ENCODE measurements at places on chromosomes 7 and 10.

DNA sequence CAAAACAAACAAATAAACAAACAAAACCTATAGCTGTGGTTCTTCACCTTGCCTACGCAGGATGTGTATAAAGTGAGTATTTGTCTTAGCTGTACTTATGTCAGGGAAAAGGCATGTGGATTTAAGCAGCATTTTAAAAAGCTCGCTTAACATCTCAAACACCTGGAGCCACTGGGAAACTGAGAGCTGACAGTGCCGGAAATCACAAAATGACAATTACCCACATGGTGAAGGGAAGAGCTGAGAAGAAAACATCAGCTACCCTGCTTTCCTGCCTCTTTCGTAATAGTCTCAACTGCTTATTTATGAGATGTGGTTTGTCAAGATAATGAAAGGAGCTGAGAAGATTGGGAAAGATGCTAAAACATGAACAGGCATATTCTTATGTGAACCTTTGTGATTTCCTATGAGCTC is 31.1 kb upstream of the MSMB start:
- DNase-seq: no peak

DNA sequence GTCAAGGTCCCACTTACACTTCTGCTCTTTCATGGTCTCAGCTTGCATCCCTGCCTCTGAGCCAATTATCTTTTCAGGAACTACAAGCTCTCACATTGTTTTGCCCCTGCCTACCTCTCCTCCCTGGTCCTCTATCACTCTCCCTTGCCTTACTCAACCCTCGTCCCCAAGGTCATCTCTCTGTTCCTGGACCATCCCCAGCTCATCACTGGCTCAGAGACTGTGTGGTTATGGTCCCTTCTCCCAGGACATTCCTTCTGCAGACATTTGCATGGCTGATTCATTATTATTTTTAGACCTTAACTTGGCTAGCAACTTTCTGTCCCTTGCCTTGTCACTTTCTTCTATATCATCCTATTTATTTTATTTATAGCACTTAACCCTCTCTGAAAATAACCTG is 17.8 kb upstream of the GPAM start:
- no peak for DNase-seq

DNA sequence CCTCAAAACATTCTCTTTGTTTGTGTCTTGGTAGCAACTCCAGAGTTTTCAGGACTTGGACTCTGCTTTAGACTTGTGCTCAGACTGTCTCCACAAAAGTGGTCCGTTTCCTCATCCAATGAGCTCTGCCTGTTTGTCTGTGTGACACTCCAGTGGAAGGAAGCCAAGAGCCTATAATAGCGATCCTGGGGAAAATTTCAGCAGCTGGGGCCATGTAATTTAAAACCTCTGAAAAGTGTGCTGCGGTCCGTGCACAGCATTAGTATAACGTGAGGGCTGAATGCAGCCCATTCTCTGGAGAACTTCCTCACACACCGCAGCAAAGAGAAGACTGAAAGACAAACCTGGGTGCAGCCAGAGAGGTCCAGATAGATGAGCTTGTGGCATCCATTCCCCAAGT is at the start of gene LRRC17:
Gene LRRC17 (plus strand): TSS at position 259 of the 400 bp plus-strand sequence. CDS start 20,914 bp downstream, outside the sequence.
- no peak for DNase-seq

GRCh38 chr10:78663721-78664120 is 405.0 kb upstream of the ZMIZ1 start:
- no peak for DNase-seq

DNA sequence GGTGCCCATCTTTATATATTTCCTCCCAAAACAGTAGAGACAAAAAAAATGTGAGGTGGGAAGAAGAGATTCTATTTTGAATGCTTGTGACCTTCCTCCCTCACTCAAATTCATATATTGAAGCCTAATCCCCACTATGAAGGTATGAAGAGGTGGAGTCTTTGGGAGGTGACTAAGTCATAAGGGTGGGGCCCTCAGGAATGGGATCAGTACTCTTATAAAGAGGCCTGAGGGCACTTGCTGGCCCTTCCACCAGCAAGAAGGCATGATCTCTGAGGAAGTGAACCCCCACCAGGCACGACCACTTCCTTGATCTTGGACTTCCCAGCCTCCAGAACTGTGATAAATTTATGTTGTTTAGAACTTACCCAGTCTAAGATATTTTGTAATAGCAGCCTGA is 517.2 kb upstream of the CNTNAP2 start:
- no peak for DNase-seq

DNA sequence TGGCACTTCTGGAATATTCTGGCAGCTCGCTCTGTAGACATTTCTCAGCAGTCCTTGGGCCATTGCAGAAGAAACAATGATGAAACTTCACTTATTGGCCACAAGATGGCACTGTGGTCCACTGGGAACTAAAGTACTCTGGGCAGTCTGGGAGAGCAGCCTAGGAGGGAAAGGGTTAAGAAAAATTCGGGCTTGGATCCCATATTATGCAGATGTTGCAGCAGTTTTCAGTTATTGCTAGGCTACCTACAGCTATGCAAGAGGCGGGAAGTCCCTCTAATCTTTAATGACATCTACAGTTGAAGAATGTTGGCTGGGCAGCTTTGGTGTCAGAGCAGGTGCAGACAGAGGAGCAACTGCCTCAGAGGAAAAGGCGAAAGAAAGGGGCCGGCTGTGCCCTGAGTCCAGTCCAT is 201.7 kb upstream of the PRSS58 start:
- peak; percentile 27 for DNase-seq

- no peak for DNase-seq
Measured at GRCh38 chr10:90916392-90917237, 4.3 kb downstream of the ANKRD1 start.

GRCh38 chr7:138625849-138626230 is 75.3 kb downstream of the SVOPL start:
- no peak for DNase-seq

DNA sequence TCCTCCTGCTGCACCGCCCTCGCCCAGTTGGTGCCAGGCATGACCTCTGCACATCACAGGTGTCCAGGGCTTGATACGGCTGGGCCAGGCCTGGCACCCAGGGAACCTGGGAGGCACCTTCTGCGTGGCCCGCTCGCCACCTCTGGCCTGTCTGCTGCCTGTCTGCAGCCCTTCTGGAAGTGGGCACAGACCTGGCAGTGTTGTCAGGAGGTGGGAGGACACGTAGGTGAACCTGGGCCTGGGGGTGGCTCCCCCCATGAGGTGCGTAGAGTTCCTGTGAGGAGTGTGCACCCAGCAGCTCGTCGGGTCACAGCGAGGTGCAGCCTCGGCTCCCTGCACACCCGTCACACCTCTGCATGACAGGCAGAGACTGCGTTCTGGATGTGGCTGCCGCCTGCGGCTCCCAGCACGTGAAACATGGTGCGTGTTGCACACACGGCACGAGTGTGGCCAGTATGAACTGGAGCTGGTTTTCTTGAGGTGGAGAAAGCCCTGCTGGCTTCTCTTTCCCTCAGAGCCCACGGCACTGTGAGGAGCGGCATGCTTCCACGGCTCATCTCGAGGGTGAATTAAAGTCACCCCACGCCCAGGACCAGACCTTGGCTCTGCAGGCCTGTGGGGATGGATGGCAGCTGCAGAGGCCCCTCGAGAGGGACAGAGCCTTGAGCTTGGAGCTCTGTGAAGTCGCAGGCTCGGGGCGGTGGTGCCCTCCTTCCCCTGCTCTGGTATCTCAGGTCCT is 24.8 kb downstream of the INPP5A start:
- no peak for DNase-seq

- DNase-seq: no peak
Measured at GRCh38 chr10:99676426-99676825, 17.1 kb downstream of the ENTPD7 start.

DNA sequence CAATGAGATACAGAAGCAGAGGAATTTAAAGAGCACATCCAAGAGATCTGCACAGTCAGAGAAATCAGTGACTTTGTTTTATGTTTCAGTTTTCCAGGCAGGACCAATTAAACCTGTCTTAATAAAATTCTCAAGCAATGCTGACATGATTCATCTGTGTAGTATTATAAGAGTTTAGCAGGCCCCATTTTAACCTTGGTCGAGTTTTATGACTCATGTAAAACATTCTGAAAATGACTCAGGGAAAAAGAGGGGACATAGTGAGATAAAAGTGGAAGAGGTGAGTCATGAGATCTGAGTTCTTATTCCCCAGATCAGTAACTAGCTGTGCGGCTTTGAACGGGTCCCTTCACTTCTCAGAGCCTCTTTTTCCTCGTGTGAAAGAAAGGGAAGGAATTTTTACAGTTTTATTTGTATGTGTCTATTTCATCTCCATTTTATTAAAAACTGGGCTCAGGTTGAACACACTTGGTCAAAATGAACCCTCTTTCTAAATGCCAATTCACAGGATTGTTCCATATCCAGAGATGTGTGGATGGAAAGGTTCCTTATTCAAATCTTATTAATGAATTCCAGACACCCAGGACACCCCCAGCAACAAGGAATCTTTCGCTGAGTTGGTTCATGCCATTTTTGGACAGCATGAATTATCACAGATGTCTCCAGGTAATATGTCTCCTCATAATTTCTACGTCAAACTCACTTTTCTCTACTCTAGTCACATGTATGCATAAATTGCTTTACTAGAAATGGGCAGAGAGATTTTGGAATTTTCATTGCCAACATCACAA is 143.2 kb downstream of the JAZF1 start:
- DNase-seq: no peak

Data from LNCaP clone FGC (cell line).